ENCODE measurements at places on chromosomes 11 and 22.

GRCh38 chr22:39575552-39575825 is 4.9 kb downstream of the CACNA1I start:
- no peak for DNase-seq

DNA sequence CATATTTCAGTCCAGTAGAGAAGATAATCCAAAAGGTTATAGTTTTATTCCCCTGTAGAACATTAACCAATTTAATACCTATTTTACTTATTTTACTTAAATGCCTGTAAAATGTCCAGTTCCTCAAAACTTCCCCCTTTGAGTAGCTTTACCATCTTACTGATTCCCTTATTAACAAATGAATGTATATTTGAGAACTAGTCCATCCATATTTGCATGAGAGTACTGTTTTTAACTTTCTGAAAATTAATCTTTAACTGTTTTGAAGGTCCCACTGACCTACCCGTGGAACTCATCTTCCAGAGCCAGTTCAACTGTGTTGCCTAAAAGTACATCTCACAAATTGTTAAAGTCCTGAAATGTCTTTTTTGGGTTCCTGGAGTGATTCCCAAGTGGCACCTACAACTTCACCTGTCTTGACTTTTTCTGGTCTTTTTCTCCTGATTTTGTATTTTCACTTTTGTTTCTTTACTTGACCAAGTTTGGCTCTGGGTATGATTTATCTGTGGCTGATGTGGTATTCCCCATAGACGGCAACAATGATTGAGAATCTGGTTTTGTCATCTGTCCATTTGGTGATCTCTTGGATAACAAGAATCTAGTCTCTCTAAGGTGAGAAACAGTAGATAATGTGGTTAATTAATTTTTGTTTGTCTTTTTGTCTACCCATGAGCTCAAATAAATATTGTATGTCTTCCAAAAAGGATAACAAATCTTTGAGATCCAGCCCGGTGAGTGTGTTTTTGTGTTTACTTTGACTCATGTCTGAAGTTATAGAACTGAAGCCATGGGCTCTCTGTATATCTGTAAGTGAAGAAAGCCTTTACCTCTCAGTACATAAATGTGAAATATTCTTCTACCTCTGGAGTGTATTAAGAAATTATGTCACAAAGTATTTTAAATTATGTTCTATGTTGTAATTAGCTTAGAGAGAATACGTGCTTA is 174.2 kb downstream of the ETS1 start:
- no peak for DNase-seq

DNA sequence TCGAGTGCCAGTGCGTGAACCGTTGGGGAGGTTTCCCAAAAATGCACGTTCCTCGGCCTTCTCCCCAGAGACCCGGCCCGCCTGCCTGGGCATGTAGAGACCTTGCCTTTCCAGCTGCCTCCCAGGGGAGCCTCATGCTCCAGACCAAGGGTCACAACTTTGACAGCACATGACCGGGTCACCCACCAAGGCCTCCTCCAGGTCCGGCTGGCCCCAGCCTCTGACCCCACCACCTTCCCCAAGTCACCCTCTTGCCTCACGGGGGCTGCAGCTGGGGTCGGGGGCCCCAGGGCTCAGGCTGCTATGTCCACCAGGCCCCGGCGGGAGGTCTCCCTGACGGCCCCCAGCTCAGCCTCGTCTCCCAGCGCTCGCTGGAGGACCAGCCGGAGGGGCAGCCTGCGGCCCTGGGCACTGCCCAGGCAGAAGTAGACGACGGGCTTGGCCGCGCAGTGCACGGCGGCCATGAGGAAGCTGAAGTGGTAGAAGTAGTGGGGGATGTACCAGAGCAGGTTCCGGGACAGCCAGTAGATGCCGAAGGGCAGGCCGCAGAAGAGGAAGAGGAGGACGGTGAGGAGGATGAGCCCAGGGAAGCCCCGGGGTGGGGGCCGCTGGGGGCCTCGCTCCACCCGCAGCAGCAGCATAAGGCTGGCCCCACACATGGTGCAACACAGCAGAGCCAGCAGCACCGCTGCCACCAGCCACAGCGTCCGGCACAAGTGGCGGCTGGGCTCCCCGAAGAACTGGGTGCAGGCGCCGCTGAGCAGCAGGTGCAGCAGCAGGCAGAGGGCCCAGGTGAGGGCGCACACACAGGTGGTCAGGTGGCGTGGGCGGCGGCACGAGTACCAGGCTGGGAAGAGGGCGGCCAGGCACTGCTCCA is 4.4 kb downstream of the MRGPRE start:
- DNase-seq = no peak

GRCh38 chr11:115065830-115066664 is 387.7 kb downstream of the NXPE2 start:
- DNase-seq = no peak

- no peak for DNase-seq
These were observed 2.9 kb downstream of the SLC16A8 start for GRCh38 chr22:38080850-38081635.

GRCh38 chr11:69075421-69076128 is 26.8 kb downstream of the TPCN2 start:
- DNase-seq = peak; percentile 94

DNA sequence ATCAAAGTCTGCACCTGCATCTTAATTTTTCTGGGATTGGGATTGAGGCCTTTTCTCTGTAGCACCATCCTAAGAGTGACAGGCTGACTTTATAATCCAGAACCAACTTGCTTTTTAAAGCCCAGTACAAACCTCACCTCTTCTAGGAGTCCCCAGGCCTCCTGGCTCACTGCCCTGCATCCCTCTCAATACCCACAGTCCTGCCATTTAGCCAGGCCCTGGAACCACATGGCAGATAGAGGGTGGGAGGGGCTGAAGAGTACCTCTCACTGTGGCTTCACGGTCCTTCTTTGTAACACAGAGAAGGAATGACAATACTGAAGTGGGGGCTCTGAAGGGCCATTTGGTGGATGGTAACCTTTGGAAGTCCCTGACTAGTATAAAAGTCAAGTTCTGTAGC is 63.5 kb upstream of the PHOX2A start:
- DNase-seq = no peak

DNA sequence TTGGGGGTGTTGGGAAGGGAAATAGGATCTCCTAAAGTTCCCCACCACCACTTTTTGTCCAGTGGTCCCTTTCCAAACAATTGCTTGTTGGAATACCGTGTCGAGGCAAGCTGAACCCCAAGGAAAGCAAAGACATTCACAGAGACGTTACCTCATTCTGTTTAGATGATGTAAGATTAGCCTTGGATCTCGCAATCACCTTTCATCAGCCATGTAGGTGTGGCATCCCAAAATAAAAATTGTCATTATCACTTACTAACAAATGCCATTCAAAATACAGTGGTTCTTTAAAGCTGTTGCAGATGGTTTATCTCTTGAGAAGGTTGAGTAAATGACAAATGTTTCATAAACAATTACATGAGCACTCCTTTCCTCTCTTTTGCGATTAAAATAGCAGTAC is 86.5 kb upstream of the SLC25A18 start:
- no peak for DNase-seq

DNA sequence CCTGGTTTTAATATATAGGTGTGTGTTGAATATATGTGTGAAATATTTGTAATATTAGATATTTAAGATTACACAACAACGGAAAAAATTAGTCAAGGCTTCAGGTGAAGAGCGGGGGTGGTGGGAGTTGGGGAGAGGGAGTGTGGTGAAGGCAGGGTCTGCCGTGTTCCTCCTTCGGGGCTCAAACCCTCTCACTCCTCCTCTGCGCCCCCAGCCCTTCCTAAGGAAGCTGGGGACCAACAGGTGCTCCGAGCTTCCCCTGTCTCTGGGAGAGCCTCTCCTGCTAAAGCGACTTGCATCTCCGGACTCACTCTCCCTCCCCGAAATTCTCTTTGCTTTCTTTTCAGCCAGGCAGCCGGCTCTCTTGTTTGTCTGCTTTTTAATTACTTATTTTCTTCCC is 960 bp upstream of the CADM1 start:
- peak; percentile 42 for DNase-seq

- DNase-seq = no peak
These were observed 83.2 kb downstream of the TRIM29 start for GRCh38 chr11:120054753-120055045.

- no peak for DNase-seq
These were observed 60.2 kb downstream of the MICAL3 start for GRCh38 chr22:17964156-17964555.

DNA sequence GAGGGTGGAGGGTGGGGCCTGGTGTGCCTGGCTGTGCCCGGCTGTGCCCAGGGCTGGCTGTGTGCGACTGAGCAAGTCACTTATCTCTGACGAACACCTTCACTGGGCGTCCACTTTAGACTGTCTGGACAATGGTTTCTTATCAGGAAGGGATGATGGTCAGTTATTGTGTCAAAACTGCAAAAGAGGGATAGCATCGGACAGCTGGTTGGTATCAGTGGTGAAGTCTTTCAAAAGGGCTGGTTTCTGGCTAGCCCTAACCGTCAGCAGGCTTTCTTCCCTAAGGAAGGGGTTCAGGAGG is 4.1 kb upstream of the MGAT3 start:
- DNase-seq = no peak

GRCh38 chr11:103434073-103434411 is 324.8 kb downstream of the DYNC2H1 start:
- no peak for DNase-seq

GRCh38 chr11:69027704-69028372 is 14.8 kb upstream of the MRGPRF start:
- DNase-seq = no peak

- no peak for DNase-seq
These were observed 44.3 kb downstream of the EIF3F start for GRCh38 chr11:8031248-8032115.

- DNase-seq = no peak
These were observed at the start of gene AMPD3 for GRCh38 chr11:10454878-10455631. Gene AMPD3, plus strand, starts transcription at chr11:10455264. Its CDS starts 6,256 bp downstream, at chr11:10461520.

- no peak for DNase-seq
These were observed at the start of gene CCDC88B for GRCh38 chr11:64339754-64340408. Gene CCDC88B, plus strand, starts transcription at chr11:64340204. Its CDS starts 63 bp downstream, at chr11:64340267.

DNA sequence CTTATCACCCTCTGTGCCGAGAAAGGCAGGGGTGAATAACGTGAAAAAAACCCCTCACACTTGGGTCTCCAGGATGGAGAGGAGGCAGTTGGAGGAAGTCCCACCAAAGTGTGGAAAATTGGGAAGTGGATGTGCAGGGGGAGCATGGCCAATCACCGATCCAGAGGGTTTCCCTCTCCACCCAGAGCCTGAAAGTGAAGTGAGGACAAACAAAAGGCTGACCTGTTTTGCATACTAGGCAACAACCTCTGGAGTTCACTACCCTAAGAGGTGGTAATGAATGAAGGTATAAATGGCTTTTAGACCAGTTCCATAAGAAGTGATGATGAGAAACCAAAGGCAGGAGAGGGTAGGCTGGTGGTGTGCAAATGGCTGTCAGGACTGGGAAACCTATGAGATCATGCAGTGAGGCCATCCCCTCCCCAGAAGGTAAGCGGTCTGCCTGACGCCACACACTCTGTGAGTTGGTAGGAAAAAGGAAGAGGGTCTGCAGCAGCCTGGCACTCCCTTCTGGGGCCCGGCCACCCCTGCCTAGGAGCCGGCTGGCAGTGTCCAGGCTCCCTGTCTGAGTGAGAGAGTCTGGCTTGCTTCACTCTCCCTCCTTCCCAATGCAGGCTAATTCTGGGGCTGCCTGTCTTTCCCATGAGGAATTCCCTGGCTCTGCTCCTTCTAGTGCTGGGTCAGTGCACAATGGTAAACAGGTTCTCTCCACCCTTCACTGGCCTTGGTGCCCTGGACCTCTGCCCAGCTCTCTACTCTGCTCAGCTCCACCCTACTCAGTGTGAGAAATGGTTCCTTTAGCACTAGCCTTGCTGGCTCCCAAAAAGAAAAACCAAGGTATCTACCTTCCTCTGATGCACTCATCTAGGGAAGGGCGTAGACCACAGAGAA is 15.6 kb downstream of the TBC1D10A start:
- DNase-seq = no peak

DNA sequence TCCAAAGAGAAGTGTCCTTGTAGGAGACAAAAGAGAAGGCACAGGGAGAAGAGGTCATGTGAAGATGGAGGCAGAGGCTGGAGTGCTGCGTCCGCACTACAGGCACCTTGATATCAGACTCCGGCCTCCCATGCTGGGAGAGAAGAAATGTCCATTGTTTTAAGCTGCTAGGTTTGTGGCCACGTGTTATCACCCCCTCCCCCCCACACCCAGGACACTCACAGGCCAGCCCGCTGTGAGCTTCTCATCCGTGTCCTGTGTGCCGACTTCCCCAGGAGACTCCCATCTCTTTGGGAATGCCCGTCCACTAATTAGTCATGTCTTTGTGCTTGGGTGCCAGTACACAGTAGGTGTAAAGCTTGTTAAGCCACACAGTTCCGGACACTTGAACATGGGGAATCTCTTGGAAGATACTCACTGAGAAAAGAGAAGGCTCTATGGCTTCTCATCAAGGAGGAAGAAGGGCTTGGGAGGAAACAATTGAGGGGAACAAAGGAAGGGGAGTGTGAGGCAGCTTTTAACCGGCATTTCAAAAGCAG is 1234.7 kb downstream of the TBC1D22A start:
- no peak for DNase-seq

- no peak for DNase-seq
These were observed 121.5 kb downstream of the C11orf91 start for GRCh38 chr11:33579101-33579500.

DNA sequence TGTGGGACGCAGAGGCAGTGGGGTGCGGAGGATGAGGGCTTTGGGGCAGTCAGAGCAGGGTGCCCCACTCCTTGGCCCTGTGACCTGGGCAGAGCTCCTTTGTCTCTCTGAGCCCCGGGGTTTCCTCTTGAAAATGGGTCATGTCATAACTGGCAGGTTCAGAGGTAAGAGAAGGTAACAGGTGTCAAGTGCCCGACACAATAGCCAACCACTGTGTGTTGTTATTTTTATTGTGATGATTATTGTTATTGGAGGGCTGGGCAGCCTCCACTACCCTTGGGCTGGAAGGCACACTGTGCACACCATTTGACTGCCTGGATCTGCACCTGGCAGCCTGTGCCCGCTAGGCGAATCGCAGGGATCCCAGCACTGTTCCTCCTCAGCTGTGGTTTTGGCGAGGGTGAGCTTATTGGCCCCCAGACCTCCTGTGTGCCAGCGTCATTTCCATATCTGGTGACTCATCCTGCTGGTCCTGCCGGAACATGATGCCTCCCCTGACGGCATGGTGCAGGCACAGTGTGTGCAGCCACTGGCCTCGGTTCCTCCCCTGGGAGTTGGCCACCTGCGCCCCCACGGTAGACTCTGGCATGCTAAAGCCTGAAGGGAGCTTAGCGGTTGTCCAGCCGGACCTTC is 15.4 kb upstream of the SOX10 start:
- peak; percentile 98 for DNase-seq

- DNase-seq = no peak
These were observed 33.8 kb downstream of the HIRA start for GRCh38 chr22:19397734-19398104.

All from urothelium cell line (cell line).